ENCODE measurements at places on chromosomes 13 and 19.

- no peak for DNase-seq
Observed at GRCh38 chr13:85367887-85368286, 431.3 kb downstream of the SLITRK6 start.

DNA sequence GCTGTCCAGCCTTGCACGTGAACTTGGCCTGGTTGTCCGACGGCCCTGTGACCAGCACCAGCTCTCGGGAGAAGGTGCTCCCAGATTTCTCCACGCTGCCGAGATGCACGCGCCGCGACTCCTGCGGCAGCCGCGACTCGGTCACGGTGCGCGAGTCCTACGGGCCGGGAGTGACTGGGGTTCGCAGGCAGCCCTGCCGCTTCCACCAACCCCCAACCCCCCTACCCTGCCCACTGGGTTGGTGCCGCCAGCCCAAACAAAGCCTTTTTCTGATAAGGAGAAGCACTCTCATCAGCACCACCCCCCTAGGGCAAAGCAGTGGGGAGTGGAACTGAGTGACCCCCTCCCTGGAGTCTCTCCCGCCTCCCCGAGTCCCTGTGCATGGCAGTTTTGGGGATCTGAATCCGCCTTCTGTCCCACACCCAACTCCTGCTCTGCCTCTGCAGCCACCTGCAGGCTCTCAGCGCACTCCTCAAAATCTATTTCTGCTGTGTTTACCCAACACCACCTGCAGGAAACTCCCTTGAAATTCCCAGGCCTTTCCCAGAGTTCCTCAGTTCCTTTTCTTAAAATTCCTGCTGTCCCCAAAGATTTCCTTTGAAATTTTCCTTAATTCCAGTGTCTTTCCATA lies 6.2 kb downstream of the NPHS1 start:
- no peak for DNase-seq

DNA sequence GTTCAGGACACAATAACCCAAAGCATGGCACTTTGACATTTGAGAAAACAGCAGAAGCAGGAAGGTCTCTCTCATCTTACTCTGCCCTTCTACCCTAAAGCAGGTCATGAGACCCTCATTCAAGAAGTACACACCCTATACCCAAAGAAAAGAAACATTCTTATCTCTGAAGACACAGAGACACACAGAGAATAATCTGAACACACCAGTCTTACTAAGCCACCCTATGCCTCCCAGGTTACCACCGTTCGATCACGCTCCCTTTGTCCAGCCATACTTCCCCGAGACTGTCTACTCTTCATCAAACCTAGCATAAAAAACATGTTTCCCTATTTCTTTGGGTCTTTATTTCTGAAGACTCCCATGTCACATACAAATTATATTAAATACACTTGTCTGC lies 66.5 kb upstream of the ANKRD10 start:
- no peak for DNase-seq

GRCh38 chr13:76129305-76130000 lies 493.3 kb downstream of the LMO7 start:
- no peak for DNase-seq

GRCh38 chr19:54168174-54168917 lies 4.6 kb downstream of the TMC4 start:
- DNase-seq = peak; percentile 94

- DNase-seq = no peak
Observed at GRCh38 chr19:16722591-16722990, 2.9 kb downstream of the NWD1 start.

DNA sequence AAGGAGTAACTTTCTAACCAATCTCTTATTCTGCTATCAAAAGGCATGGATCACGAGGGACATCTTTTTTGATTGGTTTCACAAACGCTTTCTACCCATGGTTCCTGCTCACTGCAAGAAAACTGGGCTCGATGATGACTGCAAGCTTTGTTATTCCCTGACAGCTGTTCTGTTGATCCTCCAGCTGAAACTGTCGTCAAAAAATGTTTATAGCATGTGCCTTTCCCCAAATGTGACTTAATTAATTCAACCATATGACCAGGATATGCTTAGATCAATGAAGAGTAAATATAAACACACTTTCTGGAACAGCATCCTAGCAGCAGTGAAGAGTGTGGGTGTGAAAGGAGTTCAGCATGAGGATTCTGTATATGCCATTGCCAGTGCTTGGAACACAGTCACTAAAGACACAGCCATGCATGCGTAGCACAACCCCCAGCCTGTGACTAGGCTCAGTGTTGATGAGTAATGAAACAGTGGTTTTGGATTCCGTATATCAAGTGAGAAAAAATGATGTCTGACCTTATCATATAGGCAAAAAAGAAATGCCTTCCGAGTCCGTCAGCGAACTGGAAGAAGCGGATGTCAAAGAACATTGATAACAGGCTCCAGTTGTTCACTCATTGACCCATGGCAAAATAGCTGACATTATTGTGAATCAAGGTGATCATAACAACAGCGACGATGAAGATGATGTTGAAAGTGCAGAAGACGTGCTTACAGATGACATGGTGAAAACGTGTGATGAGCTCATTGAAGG lies 347.4 kb downstream of the FGF9 start:
- no peak for DNase-seq

GRCh38 chr19:47339196-47339880 lies 7.4 kb downstream of the C5AR2 start:
- no peak for DNase-seq

DNA sequence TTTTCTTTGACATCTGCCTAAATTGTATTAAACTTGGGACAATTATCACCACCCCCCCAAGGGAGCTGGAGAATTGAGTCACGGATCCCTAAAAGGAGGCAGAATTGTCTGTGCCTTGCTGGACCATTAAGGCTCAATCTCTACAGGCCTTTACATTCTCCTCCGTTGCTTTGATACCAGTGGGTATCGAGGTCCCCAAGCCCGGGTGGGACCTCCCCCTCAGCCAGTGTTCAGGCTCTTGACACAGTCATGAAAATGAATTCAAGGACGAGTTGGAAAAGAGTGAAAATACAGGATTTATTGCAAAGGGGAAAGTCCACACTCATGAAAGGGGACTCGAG lies 5.6 kb downstream of the PPP1R15A start:
- no peak for DNase-seq

DNA sequence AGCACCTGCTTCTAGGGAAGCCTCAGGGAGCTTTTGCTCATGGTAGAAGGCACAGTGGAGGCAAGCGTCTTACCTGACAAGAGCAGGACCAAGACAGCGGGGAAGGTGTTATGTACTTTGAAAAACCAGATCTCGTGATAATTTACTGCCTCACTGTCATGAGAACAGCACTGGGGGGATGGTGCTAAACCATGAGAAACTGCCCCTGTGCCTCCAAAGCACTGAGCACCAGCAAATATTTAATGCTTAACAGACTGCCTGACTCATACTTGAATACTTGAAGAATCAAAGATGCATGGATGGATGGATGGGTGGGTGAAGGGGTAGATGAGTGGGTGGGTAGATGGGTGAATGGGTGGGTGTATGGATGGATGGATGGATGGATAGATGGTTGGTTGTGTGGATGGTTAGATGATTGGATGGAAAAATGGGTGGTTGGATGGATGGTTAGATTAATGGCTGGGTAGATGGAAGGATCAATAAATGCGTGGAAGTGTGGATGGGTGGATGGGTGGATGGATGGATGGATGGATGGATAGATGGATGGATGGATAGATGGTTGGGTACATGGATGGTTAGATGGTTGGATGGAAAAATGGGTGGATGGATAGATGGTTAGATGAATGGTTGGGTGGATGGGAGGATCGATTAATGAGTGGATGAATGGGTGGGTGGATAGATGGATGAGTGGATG lies 101.1 kb upstream of the IPO5 start:
- DNase-seq = no peak

DNA sequence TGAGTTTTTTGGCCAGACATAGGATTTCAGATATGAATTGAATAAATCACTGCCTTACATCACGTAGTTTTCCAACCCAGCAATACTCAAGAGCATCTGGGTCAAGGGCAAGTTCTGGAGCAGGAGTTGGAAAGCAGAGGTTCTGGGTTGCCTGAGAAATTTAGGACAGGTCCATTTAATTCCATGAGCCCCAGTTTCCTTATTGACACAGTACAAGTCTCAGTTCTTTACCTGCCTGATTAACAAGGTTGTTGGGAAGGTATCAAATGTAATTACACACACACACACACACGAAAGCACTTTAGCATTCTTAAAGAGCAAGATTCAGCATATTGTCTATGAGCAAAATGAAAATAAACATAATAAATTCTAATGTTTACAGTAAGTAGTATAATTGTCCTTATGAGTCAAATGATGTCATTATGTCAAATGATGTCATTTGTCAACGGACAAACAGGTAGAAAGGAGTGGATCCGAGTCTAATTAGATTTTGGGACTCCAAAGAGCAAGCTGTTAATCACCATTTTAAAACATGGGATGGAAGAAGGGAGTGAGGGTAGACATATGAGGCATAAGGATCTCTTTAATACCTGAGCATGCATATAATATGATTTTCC lies 268.4 kb upstream of the ARGLU1 start:
- no peak for DNase-seq

- DNase-seq = no peak
Observed at GRCh38 chr13:94632226-94632980, 30.7 kb downstream of the GPR180 start.

GRCh38 chr19:16530540-16531379 lies 11.5 kb downstream of the CHERP start:
- no peak for DNase-seq

- DNase-seq = no peak
Observed at GRCh38 chr19:11179716-11180297, 17.5 kb downstream of the KANK2 start.

DNA sequence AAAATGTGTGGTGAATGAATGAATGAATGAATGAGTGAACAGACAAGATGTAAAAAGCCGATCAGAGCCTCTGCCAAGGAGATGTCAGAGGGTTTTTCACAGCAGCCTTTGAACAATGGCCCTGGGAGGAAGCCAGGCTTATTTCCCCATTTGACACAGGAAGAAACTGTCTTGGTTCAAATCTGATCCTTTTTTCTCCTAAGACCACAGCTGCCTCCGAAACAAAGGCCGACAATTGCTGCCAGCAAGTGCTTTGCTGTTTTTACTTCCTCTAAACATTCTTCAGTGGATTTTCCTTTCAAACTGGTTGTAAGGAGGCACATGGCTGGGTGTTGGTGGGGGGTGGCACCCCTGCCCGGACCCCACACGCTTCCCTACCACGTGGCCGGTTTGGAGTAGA lies 44.2 kb upstream of the HOMER3 start:
- DNase-seq = no peak

DNA sequence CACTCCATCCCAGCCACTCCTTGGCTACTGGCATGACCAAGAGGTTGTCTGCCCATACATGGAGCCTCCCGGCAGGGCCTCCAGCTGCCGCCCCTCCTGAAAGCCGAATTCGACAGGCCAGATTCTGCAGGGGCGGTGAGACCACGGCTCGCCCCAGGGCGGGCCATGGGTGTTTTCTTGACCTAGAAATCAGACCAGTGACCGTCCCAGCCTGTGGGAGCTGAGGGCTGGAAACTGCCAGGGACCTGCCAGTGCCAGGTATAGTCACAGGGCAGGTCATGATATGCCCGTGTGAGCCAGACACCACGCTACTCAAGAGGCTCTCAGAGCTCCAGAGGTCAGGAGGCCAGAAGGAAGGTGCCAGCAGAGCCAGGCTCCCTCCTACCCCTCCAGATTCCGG lies 16.8 kb downstream of the DAPK3 start:
- DNase-seq = no peak

- peak; percentile 31 for DNase-seq
Observed at GRCh38 chr19:3687774-3688706, 12.2 kb downstream of the PIP5K1C start.

GRCh38 chr13:37665420-37665819 lies 66.9 kb upstream of the POSTN start:
- DNase-seq = no peak

GRCh38 chr19:2189880-2190279 lies 26.1 kb downstream of the DOT1L start:
- no peak for DNase-seq

GRCh38 chr13:84927442-84928169 lies 871.6 kb downstream of the SLITRK6 start:
- no peak for DNase-seq

DNA sequence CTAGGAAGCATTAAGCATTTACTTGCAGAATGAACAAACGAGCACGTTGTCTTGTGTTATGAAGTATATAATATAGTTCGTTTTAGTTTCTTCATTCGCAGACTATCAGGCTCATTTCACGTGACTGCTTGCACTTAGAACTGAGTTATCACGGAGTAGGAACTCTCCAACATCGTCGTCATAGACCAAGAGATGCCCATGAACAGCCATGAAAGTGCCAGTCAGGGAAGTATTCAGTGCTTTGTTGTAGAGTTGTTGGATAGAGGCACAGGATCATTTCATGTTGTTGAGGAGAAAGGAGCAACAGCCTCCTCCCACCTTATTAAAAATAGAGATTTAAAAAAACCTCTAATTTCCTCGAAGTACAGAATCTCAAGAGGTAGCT lies 977 bp upstream of the IL17D start:
- no peak for DNase-seq

DNA sequence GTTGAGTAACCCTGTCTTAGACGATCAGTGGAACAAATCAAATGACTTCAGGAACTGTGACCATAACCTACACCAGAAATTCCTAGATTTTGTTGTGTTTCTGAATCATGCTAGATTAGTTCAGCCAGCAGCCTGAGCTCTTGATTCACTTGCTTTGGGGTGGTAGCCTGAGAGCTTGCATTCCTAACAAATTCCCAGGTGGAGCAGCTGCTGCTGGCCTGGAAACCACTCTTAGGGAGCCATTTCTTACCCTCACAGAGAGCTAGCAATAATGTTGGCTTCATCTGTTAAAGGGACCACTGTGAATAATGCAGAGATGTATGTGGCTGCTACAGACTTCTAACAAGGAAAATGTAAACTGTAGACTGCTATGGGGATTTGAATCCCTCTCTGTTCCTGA lies 388.1 kb upstream of the PRR20A start:
- no peak for DNase-seq

- DNase-seq = no peak
Observed at GRCh38 chr19:808423-808775, 11.1 kb downstream of the PTBP1 start.

GRCh38 chr19:45243144-45243732 lies 2.0 kb downstream of the EXOC3L2 start:
- no peak for DNase-seq

- no peak for DNase-seq
Observed at GRCh38 chr19:10137751-10138682, 18.3 kb upstream of the EIF3G start.

DNA sequence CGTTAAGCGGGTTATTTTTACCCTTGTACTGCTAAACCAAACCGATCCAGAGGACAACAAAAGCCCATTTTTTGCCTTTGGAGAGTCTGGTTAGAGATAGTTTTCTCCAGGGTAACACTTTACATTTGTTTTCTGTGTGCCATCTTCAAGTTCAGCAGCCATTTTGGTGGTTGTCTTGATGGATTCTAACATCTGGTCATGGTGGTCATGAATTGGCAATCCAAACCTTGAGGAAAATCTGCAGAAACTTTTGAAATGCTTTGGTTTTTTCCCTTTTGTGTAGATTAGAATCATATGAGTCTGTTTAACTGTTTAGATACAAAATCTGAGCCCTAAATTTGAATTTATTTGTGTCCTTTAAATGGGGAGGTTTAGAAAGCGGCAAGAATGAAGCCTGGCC lies 16.6 kb downstream of the HNRNPM start:
- no peak for DNase-seq

Data from activated CD8-positive, alpha-beta memory T cell treated with anti-CD3 and anti-CD28 coated beads, Interleukin-2, amount 50 U/mL, for 4 hours (primary cell).